Endothelial cell of umbilical vein (primary cell): ENCODE measurements at places on chromosomes 6 and 20. TPM values are rescaled to one million over a fixed set of nuclear protein-coding genes. Genes with fewer than 3 reads are reported as not detected.

Gene ZBP1
- total RNA-seq: not detected in 2 replicates

Gene HEY2
- not detected in 2 replicates for total RNA-seq

Gene SLC32A1
- total RNA-seq: not detected in 2 replicates

Gene TNF
- total RNA-seq: not detected in 2 replicates

Gene MTO1
- total RNA-seq: 24.8 and 25.1 TPM in 2 replicates

Gene PPIL4
- 24.3 and 27.8 TPM in 2 replicates for total RNA-seq

Gene LY6G6D
- not detected in 2 replicates for total RNA-seq

Gene PPP1R14C
- total RNA-seq: not detected in 2 replicates

Gene RPRD1B
- 24.5 and 29.3 TPM in 2 replicates for total RNA-seq

Gene MUCL3
- total RNA-seq: not detected in 2 replicates

Gene CRISP3
- not detected in 2 replicates for total RNA-seq
